Stimulated activated CD4-positive, alpha-beta T cell treated with anti-CD3 and anti-CD28 coated beads, Interleukin-4, amount 100 ng/mL, for 24 hours (primary cell): ENCODE measurements at places on chromosomes 12 and 14.
A peak's percentile ranks its signal among the peaks of the same experiment; 100 is the strongest.

DNA sequence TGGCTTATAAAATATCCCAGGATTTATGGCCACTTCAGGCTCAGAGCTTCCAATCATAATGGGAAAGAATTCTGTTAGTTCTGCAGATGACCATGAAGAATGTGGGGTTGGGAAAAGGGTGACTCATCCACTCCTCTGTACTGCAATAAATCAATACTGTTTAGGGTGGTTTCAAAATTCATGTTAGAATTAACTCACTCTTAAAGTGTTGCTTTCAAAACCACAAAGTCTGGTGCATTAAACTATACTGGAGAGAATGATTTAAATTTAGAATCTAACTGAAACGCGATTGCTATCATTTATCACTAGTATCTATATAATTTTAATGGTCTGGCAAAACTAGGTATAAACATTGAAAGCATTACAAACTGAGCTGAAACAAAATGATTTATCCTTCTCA, 798 bp downstream of the CCDC198 start:
- no peak for DNase-seq

- DNase-seq, result no peak
Measured at GRCh38 chr12:45223868-45224267, 8.0 kb downstream of the ANO6 start.

- DNase-seq, result no peak
Measured at GRCh38 chr14:31954991-31955390, 122.1 kb upstream of the ARHGAP5 start.

GRCh38 chr12:49961111-49961922, at the start of gene AQP5:
TSS of gene AQP5 (plus strand) at chr12:49961872. CDS start at chr12:49962018, 146 bp downstream.
- no peak for DNase-seq

DNA sequence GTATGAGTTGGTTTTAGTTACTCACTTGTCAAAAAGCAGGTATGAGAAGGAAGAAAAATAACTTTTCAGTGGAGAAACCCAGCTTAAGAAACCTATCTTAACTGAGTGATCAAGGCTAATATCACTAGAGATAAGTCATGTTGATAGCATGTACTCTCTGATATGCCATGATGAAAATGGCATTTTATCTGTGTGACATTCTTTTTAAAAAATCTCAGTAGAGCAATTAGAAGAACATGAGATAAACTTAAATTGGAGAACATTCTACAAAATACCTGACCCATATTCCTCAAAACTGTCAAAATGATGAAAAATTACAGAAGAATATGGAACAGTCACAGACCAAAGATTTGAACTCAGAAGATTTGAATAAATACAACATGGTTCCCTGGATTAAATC, 912.4 kb upstream of the ATXN7L3B start:
- no peak for DNase-seq

GRCh38 chr14:97021571-97022168, 224.5 kb downstream of the VRK1 start:
- DNase-seq, result no peak

DNA sequence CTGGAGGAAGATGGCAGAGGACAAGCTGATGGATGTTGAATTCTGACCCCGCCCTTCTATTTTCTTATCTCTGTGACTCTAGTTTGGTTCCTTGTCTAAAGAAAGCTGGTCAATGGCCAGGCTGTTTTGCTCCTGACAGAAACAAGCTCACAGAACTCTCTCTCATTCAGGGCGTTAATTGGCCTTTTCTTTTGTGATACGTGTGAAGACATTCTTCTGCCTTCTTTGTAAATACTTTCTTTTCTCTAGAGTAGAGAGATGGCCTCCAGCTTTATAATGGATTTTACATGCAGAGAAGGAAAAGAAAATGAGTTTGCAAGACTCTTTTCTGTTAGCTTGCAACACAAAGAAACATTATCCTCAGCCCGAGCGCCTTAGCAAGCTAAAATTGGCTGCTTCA, 492.2 kb upstream of the CCDC196 start:
- no peak for DNase-seq

DNA sequence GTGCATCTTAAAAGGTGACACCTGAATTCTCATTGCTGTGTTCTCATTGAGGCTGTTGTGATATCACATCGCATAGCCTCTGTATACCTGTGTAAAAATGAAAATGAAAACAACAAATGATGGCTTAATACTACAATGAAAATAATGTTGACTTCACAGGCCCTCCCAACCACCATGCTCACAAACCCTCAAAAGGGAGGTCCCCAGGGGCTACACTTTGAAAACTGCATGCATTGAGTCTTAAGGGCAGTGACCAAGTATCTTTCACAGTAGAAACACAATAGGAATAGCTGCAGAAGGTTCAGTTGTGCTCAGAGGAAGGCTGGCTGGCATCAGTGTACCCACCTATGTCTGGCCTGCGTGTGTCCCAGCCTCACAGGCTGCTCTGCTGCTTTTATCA, 27.6 kb upstream of the KCNK13 start:
- DNase-seq, result no peak

DNA sequence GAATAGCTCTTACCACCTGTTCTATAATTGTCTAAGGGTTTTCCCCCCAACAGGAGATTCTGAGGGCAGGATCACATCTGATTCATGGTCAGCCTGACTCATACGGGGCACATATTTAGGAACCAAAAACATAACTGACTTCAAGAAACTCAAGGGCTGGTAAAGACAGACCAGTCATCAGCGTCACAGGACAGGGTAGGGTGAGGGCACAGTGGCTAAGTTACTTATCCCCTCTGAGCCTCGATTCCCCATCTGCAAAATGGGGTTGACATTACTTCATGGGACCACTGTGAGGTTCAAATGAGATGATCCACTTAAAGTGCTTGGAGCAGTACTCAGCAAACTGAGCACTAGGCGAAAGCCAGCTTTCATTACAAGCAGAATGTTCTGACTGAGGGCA, 606 bp downstream of the CINP start:
- peak; percentile 73 for DNase-seq

DNA sequence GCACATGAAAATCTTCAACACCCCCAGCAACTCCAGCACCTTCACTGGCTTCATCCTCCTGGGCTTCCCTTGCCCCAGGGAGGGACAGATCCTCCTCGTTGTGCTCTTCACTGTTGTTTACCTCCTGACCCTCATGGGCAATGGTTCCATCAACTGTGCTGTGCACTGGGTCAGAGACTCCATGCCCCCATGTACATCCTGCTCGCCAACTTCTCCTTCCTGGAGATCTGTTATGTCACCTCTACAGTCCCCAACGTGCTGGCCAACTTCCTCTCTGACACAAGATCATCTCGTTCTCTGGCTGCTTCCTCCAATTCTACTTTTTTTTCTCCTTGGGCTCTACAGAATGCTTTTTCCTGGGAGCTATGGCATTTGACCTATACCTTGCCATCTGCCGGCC, 11.5 kb upstream of the OR11G2 start:
- DNase-seq, result no peak

- DNase-seq, result no peak
Measured at GRCh38 chr14:43934102-43934501, 573.0 kb downstream of the FSCB start.

DNA sequence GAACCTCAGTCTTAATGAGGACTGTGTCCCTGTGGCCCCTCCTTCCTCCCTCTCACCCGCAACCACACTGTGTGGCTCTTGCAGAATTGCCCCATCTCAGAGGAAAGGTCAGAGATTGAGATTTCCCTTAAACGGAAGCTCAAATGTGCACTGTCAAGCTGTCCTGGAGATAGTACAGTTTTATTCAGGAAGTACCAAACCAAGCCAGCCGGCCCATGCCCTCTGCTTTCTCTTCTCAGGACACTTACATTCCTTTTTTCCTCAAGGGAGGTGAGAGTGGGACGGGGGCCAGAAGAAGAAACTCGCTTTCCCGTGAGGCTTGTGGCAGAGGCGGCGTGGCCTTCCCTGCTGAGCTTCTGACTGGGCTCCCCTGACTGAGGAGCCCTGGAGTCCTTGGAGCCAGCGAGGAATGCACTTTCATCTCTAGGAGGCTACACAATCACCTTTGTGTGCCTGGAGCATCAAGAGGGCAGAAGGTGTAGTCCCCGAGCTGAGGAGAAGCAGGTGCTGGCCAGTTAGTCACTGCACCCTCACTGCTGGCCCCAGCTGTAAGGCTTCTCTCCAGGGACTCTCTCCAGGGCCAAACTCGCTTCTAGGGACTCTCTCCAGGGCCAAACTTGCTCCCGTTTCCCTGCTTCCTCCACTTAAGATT, 24.1 kb upstream of the ATP2A2 start:
- DNase-seq, result no peak

DNA sequence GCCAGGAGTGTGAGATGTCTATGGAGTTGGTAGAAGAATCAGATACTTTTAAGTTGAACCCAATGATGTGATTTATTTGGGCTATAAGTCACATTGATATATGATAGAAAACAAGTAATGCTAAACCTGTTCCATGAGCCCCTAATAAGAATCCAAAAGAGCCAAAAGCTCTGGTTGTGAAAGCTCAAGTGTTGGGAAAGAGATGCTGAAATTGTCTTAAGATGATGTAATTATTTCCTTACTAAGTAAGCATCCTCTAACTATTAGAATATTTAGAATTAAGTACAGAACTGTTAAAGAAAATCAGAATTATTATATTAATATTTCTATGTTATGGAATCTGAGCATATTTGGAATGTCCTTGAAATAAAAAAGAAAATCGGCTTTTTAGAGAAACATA, 17.6 kb upstream of the SLC2A13 start:
- no peak for DNase-seq

- DNase-seq, result no peak
Measured at GRCh38 chr12:127081058-127081457, 1185.9 kb upstream of the TMEM132C start.

DNA sequence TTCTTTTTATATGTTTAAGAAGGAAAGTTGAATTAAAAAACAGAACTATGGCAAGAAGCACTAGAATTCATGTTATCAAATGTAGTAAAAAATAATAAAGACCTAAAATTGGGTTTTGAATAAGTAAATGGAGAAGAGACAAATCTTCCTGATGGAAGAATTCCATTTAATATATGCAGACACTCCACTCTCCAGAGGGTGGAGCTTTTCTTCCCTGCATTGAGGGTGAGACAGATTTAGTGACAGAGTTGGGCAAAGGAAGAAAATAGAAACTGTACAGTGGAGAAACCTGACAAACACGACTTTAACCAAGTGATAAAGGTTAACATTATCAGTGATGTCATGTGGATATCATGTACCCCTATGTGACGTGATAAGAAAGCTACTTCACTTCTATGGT, 217.6 kb downstream of the PRKD1 start:
- no peak for DNase-seq

DNA sequence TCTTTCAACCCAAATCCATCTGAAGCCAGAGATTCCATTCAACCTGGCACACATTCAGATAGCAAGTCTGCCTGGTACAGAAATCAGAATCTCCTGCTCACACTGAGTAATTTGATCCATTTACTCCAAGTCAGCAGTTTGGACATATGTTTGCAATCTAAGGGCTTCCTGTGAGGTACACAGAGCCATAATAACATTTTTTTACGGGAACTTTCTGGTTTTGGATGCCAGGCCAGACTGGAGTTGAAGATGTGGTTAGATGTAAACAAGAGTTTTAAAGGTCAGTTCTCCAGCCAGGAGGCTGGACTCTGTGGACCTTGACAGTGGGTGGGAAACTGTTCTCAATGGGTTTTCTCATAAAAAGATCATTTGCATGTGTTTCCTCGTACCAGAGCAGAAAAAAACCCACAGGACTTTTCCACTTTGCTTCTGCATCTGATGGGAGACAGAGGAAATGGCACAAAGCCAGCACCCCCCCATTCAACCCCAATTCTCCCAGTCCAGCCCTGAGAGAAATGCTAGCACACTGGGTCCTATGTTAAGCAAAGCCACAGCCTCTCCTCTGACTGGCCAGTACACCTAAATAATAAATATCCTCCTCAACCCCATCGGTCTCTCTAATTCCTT, 17.7 kb upstream of the TSPAN11 start:
- DNase-seq, result no peak

- DNase-seq, result no peak
Measured at GRCh38 chr12:105733579-105733978, 403.1 kb downstream of the C12orf75 start.

- DNase-seq, result no peak
Measured at GRCh38 chr12:90479237-90479636, 475.7 kb downstream of the CCER1 start.

DNA sequence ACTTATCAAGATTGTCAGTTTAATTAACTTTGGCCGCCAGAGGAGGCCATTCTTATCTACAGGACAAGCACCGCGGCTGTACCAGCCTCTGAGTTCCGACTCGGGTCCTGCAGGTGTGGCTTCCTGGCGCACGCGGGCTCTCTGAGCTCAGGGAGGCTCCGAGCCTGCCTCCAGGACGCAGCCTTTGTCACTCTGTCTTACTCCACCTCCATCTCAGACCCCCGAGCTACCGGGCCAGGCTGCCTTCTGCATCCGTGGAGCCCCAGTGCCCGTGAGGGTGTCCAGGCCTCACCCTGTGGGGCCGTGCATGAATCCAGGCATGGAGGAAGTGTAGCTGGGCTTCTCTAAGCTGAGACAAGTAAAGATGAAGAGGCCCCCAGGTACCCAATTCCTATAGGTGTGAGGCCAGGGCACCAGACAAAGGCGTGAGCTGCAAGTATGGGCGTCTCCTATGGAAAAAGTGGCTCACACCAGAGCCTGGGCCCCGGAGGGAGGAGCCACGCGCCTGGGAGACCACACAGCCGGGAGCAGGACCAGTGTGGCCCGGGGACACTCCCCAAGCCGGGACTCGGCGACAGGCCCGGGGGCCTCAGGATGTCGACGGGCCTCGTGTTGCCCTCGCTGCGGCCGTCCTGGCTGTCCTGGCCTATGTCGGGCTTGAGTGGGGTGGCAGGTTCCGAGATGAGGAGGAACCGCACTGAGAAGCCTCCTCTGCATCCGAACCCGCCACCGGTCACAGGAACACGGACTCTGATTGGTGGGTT, 42.8 kb downstream of the NOC4L start:
- DNase-seq, result peak; percentile 19

GRCh38 chr12:62834406-62834805, 100.5 kb downstream of the PPM1H start:
- no peak for DNase-seq
